Right ventricle myocardium inferior (tissue), 1 donor: ENCODE measurements at places on chromosomes 5 and 9.

GRCh38 chr5:854217-854616 lies 3.4 kb upstream of the ZDHHC11 start:
- DNase-seq, result no peak

DNA sequence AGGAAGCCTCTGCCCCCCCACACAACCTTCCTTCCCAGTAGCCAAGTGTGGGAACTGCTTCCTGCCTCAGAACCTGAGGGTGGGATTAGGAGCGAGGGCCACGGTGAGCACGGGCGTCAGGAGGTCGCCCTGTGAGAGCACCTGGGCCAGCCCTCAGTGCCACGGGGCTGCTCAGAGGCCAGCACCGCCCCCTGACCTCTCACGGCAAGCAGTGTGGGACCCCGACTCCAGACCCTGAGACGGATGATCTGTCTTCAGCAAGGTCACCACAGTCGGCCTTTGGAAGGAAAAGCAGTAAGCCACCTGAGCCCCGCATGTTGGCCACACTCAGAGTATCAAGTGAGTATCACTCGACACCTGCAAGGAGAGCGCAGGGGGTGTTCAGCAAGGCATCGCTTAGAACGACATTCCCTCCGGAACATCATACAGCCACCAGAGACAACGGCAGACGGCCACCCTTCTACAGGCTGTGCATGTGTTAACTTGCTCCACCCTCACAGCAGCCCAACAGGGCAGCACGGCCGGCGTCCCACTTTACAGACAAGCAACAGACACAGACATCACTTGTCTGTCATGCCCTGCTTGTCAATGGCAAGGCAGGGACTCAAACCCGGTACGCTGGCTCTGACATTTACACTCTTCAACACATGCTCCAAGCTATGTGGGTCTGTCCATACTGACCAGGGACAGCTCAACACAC lies 50.2 kb downstream of the IPPK start:
- DNase-seq, result no peak

DNA sequence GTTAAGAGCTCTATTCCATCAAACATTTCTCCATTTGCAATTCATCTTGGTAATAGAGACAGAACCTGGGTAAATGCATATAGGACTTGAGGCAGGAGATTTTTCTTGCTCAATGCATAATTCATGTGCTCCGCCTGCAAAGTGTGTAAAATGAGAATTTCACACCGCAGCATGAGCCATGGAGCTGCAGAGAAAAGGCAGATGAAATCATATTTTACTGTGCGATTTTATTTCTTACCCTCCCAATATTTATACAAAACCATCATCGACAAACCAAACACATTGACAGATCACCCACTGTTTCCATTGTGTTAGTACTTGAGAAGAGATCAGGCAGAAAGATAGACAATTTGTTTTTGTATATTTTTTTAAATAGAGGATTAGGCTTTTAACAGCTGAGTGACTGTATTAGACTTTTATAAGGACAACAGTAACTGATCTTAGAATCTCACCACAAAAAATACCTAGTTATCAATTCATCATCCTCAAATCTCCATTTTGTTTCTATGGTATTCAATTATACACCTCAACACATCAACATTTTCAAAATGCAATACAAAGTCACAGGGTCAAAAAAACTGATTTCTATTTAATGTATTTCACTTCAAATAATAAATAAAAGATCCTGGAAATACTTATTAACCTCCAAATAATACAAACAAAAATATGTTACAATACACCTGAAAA lies 191.1 kb downstream of the AP3B1 start:
- no peak for DNase-seq

- DNase-seq, result no peak
Observed at GRCh38 chr9:130391866-130392265, 52.9 kb upstream of the ASS1 start.

GRCh38 chr5:145825751-145826180 lies 9.4 kb downstream of the PRELID2 start:
- no peak for DNase-seq

DNA sequence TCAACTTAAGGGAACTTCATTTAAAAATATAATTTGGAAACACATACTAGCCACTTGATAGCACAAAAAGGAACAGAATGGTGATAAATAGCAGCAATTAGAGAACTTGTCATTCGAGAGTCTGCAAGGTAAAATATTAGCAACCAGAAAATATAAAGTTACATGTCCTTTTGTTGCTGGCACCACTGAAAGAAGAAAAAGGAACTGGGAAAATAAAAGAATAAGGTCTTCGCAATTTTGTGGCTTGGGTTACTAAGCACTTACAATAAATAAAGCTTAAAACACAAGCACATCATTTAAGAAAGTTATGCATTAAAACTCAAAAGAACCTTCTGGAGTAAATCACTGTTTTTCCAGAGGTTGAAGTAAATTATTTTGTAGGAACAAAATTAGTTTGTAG lies 149.9 kb upstream of the FBN2 start:
- no peak for DNase-seq

- no peak for DNase-seq
Observed at GRCh38 chr5:44885903-44886302, 77.2 kb downstream of the MRPS30 start.

- DNase-seq, result no peak
Observed at GRCh38 chr9:114031948-114032840, 45.9 kb downstream of the AMBP start.

DNA sequence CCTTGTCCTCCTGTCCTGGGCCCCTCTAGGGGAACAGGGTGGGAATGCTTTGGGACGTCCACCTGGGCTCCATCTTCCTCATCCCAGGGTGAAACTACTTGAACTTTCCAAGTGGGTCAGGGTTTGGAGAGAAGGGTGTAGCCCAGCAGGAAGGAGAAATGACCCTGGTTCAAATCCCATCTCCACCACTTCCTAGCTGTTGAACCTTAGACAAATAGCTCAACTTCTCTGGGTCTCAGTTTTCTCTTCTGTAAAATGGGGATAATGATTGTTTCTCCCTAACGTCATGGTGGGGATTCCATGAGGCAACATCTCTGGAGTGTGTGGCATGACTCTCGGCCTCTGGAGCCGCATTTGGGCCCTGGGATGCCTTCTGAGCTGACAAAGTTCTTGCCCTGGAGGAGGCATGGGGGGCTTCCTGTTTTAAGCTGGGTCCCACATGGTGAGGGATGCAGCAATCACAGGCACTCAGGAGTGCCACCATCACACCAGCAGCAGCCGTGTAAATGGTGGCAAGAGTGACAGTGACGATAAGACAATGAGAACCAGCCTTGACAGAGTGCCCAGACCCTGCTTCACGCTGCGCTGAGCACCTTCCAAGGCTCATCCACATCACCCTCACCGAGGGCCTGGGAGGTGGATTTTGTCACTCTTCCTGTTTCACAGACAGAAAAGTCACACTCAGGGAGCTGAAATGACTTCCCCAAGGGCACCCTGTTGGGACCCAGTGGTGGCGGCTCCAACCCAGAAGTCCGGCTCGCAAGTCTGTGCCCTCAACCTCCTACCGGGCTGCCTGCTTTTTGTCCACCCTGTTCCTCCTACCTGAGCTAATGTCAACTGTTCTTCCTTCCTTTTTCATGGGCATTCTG lies 69.5 kb upstream of the IER5L start:
- DNase-seq, result peak; percentile 21
